ENCODE measurements at places on chromosomes 12 and 14.

- DNase-seq = peak; percentile 4
These were observed 1193.3 kb downstream of the FLRT2 start for GRCh38 chr14:86723254-86723624.

DNA sequence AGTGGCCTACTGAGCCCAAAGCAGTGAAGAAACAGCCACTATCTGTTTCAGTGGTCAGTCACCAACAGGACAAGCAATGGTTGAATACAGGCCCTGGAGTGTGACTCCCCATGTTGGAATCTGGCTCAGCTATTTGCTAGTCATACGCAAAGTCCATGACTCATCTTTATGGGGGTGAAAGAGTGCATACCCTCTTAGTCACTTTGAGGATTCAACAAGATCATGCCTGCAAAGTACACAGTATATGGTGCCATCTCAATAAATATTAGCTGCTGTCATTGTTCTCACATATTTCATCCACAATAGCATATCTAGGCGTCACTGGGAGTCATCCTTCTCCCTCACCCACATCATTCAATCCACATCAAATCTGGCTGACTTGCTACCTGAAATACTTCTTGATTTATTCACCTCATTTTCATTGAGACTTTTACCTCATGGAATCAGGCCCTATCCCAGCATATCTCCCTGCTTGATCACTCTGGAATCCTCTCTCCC, 26.4 kb upstream of the STAB2 start:
- peak; percentile 98 for DNase-seq

DNA sequence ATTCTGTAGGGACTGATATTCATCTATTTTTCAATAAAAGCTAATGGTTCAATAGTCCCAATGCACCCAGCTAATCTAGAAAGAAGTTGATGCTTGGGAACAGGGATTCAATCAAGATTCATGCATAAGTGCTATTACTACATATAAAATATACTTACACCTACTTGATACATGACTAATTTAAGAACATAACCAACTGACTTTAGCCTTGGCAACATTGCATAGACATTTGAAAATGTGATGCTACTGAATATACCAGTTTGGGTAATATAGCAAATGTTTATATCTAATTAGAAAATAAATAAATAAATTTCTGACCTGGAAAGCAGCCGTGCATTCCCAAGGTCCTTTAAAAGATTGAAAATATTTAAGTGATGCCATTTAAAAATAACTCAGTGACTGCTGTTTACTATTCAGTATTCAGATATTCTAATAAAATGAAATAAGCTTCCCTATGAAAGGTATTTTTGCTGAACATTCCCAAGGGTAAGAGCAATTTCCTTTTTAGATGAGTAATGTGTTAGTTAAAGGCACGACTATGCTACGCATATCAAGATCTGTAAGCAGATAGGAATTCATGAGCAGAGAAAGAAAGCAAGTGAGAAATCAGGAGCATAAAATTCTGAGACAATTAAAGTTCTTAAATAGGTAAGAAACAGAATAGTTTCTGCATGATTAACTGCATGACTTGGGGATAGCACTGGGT, 160.6 kb upstream of the SYT1 start:
- DNase-seq = peak; percentile 87

- peak; percentile 1 for DNase-seq
These were observed 468.3 kb downstream of the AACS start for GRCh38 chr12:125533434-125534029.

DNA sequence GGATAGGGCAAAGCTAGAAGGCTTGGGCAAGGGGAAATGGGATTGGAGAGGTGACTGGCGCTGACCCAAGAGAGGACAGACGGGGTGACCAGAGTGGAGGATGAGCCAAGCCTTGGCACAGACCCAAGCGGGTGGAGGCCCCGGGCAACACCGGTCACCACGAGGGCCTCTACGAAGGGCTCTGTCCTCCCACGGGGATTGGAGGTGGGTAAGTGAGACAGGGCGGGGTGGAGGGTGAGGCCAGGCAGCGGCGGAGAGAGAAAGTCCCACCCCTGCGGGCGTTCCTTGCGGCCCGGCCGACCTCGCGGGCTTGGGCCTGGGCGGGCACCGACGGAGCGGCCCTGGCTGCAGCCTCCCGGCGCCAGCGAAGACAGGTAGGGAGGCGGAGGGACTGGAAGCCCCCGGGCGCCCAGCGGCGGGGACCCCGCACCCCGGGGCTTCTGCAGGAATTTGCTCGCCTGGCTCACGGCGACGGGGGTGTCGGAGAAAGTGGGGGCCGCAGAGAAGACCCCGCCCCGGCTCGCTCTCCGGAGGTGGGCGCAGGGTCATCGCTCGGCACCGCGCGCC, at the start of gene PAPLN:
TSS of gene PAPLN (plus strand) at position 288 of the 567 bp plus-strand sequence. CDS start 2,273 bp downstream, outside the sequence.
- DNase-seq = no peak

GRCh38 chr14:35571598-35571997, 37.6 kb downstream of the INSM2 start:
- DNase-seq = no peak

DNA sequence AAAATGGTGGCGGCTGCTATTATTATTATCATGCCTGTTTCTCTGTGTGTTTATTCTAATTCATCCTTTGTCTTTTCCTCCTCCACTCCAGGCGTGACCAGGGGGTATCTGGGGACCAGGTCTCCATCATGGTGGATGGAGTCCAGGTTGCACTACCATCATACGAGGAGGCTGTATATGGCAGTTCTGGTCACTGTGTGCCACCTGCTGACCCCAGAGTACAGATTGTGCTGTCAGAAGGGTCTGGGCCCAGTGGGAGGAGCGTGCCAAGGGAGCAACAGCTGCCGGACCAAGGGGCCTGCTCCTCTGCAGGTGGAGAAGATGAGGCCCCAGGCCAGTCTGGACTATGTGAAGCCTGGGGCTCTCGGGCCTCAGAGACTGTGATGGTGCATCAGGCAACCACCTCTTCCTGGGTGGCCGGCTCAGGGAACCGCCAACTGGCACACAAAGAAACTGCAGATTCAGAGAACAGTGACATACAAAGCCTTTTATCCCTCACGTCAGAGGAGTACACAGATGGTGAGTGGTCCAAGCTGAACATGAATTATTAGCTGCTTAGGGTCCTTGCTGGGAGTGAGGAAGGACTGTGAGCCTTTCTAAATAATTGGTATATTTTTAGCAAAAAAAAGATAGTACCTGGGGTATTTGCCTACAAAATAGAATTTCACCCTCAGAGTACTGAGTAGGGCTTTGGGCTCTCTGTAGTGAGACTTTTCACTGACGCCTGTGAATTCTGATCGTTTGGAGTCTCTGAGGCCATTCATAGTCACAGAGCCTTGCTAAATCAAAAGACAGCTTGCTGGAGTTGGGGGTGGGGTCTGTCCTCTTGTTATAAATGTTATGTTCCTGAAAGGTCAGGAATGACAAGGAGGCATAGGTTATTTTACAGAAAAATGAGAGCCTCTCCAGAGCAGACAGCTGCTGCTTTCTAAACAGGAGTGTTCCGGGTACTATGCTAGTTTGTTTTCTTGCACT, 58.1 kb upstream of the SRSF5 start:
- DNase-seq = peak; percentile 20

DNA sequence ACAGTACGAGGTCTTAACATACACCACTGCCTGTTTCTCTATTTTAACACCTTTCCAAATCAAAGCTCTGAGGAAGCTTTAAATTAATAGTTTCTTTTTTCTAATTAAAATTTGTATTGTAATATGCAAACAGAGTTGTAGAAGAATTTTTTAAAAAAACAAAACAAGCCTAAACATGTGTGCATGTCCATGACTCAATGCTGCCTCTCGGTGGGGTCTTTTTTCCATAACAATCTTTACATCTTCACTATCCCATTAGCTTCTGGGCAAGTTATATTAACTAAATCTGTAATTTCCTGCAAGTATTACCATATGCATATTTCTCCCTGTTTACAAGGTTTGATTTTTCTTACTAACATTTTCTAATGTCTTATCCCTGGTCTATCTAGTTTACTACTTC, 143.9 kb upstream of the NAV3 start:
- DNase-seq = peak; percentile 61

DNA sequence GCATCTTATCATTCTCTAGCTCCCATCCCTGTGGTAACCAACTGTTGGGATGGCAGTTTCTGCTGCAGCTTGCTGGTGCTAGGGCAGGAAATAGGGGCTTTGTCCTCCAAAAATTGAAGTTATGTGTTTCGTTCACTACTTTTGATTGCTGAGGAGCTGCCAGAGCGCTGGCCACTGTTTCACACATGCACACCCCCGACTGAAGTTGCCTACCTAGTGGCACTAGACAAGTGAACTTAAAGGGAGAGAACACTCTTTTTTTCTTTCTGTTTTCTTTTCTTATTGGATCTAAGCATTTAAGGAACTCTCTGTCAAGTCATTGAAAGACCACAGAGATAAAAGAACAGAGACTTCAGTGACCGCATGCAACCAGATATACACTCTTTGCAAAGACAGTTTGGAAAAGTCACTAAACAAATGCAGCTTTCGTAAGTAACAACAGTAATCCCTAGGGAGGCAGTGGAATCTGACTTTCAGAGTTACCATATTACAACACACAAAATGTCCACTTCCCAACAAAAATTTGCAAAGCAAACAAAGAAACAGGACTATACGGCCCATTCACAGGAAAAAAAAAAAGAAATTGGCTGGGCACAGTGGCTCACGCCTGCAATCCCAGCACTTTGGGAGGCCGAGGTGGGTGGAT, 12.0 kb downstream of the TFCP2 start:
- DNase-seq = no peak

GRCh38 chr12:117966511-117966910, 2.3 kb downstream of the KSR2 start:
- DNase-seq = no peak

- no peak for DNase-seq
These were observed 1.4 kb downstream of the MYBPC1 start for GRCh38 chr12:101596172-101596571.

DNA sequence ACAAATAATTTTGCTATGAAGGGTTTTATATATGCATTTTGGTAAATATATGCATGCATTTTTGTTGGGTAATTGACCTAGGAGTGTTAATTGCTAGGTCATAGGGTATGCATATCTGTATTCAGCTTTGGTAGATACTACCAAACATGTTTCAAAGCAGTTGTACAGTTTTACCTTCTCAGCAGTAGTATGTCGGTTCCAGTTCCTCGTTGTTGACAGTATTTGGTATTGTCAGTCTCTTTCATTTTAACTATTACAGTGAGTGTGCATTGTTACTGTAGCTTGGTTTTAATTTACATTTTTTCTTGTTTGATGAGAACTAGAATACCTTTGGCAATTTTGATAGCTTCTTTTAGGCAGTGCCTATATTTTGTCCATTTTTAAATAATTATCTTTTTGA, 98.9 kb downstream of the ARID2 start:
- DNase-seq = no peak

DNA sequence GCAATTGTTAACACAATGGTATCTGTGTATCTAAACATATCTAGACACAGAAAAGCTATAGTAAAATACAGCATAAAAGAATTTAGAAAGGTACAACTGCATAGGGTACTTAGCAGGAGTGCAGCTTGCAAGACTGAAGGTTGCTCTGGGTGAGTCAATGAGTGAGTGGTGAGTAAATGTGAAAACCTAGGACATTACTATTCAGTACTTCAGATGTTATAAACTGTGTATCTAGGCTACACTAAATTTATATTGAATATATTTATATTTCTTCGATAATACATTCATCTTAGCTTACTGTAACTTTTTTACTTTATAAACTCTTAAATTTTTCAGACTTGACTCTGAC, 409.0 kb upstream of the DCN start:
- DNase-seq = no peak

DNA sequence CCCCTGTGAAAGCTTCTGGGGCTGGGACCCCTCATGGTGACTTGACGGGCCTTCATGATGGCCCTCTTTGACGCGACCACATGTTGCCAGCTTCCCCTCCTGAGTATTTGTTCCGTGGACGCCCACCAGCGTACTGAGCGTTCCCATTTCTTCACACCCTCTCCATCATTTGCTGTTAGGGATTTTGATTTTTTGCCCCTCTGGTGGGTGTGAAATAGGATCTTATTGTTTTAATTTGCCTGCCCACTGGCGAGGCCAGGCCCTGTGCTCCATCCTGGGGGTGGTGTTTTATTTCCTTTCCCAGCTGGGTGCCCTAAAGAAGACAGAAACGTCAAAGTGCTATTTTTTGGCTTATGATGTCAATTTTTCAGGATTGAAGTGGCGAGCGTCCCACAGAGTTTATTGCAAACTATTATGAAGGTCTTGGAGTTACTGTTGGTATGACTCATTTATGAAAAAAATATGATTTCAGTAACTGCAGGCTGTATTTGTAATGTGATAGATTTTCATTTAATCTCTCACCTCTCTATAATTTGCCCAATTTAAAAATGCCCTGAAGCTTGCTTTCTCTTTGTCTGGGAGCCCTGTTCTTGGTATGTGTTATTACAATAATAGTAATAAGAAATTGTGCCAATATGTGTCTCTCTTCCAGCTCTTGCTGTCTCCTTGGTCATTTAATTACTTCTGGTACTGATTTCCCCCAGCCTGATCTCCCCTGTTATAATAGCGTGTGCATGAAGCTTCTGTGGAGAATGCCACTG, 99.6 kb downstream of the SLC25A47 start:
- no peak for DNase-seq

DNA sequence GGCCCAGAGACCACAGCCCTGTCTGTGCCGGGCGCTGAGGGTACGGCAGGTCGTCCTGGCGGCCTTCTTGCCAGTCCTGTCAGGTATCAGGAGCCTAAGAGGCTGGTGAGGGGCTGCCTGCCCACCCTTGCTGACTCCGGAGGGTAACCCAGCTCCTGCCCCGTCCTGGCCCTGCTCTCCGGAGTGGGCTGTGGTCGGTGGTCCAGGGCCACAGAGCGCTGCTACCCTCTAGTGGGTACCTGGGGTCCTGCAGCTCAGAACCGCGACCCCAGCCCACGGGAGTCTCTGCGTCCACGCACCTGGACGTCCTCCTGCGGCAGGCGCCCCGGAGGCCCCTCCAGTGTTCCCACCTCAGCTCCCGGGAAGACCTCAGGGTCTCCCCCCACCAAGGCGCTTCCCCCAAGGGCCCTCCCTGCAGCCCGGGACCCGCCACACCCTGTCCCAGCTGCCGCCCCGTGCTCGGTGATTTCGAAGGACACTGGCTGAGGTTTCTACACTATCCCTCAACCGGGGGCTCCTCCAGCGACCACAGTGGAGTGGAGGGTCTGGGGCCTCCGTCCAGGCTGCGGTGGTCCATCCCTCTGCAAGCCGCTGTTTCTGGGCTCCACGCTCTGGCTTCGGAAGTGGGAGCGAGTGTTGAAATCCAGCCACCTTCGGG, 75.9 kb upstream of the FBRSL1 start:
- no peak for DNase-seq

DNA sequence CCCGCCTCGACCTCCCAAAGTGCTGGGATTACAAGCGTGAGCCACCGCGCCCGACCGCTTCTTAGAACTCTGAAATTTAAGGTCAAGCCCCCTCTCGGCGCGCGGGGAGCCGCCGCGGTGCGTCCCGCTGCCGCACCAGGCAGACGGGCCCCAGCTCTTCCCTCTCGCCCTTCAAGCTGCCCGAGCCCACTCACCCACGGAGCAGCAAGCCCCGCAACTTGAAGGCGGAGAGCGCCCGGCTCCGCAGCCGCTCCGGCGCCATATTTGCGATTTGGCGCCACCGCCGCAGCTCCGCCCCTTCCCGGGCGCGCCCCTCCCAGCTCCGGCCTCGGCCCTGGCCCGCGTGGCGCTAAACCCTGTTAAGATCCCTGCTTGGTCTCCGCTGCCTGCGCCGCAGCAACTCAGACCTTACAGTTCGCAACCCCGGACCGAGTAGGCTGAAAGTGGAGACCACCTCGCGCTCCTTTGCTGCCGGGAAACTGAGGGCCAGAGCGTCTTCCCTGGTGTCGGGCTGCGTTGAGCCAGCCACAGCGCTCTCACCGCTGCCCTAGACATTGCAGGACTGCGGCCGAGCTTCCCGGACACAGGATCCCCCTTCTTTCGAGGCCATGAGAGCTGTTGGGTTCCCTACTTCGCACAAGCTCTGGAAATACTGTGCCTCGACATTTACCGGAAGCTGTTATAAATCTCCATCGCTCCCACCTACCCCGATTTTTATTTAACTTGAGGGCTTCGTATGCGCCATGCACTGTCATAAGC, at the start of gene POLE2:
TSS of gene POLE2 (minus strand) at position 273 of the 759 bp plus-strand sequence. CDS start at position 262, 11 bp downstream.
- peak; percentile 72 for DNase-seq

Data from fibroblast of skin of abdomen (primary cell).